Calu3 (cell line): ENCODE measurements at places on chromosomes 16 and 17.

GRCh38 chr16:46632778-46633733 lies 11.9 kb upstream of the SHCBP1 start:
- DNase-seq, result no peak

GRCh38 chr17:77160091-77160874 lies 19.5 kb downstream of the SEC14L1 start:
- no peak for DNase-seq

DNA sequence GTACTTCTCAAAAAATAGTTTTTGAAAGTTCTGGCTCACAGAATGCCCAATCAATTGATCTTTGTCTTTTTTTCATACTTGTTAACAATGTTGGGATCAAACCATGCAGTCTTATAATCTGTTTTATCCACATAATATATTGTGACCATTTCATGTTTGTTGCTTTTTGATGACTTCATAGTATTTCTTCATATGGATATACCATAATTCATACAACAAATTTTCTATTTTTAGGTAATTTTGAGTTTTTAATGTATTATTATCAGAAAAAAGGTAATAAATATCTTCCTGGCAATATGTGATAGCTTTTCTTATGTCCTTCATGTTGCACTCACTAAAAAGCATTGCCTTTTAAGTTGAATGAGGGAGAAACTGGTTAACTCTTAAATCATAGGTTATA lies 44.8 kb downstream of the TBC1D26 start:
- DNase-seq, result no peak

- DNase-seq, result no peak
These were observed 520.4 kb upstream of the WSB1 start for GRCh38 chr17:26773189-26774188.

GRCh38 chr17:14432079-14432478 lies 131.2 kb downstream of the HS3ST3B1 start:
- DNase-seq, result no peak
